SK-N-SH (cell line): ENCODE measurements at places on chromosomes 5 and 9.

- DNase-seq, result no peak
These were observed 212.4 kb downstream of the HSD17B3 start for GRCh38 chr9:96089452-96090085.

- no peak for DNase-seq
These were observed 62.1 kb downstream of the ZSWIM6 start for GRCh38 chr5:61394078-61394704.

- DNase-seq, result no peak
These were observed 599.9 kb downstream of the RAB3C start for GRCh38 chr5:59182760-59183159.

- no peak for DNase-seq
These were observed 31.9 kb downstream of the PALM2AKAP2 start for GRCh38 chr9:109811876-109812275.

GRCh38 chr5:14676320-14676719 lies 11.8 kb downstream of the OTULIN start:
- no peak for DNase-seq

DNA sequence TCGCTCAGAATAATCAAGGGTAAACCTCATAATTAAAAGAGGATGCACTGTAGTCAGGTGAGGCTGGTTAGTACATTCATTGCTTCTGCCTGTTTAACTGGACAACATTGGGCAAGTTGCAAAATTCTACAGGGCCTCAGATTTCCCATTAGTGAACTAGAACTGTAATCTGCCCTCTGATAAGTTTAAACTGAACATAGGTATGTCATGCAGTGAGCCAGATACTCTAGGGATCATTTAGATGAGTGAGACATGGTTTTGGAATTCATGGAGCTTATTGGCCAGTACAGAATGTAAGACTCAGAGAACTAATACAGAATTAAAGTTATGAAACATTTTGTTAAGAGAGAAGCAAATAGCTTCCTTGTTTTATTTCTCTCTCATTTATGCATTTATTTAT lies 35.9 kb downstream of the RNF44 start:
- no peak for DNase-seq

DNA sequence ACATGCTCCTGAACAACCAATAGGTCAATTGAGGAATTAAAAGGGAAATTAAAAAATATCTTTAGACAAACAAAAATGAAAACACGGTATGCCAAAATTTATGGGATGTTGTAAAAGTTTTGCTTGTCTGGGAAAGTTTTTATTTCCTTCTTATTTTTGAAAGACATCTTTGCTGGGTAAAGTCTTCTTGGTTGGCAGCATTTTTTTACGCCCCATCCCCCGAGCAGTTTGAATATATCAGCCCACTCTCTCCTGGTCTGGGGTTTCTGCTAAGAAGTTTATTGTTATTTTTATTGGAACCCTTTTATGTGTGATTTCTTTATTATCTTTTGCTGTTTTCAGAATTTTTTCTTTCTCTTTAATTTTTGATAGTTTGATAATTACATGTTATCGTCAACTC lies 16.3 kb downstream of the XRCC4 start:
- DNase-seq, result no peak

- no peak for DNase-seq
These were observed 59.8 kb downstream of the SH3TC2 start for GRCh38 chr5:149002761-149003689.

DNA sequence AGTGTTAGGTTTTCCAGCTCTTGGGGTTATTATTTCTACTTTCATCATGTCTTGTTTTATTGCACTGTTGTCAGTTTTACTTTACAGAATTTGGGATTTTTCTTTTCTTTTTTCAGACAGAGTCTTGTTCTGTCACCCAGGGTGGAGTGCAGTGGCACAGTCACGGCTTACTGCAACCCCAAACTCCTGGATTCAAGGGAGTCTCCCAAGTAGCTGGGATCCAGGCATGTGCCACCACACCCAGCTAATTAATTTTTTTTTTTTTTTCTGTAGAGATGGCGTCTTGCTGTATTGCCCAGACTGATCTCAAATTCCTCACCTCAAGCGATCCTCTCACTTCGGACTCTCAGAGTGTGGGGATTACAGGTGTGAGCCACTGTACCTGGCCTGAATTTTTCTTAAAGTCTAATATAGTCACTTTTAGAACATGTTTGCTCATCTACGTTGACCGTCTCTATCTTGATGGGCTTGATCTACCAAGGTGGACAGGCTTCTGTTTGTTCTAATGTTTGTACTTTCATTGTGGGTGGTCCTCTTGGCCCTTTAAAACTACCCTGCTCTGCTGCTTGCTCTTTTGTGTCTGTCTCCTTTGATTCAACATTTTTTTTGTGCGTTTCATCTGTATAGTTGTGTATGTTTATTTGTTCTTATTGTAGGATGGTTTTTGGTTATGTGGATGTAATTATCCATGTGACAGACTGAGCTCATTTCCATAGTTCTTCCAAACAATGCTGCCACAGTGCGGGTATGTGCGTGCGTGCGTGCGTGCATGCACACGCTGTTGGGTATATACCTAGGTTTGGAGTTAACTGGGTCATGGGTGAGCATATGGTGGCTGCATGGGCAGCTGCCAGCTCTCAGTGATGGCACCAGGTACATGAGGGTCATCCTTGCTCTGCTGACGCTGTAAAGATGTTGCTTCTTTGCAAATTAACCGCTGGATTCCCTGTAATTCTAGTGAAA lies 18.1 kb downstream of the PRRC2B start:
- no peak for DNase-seq

DNA sequence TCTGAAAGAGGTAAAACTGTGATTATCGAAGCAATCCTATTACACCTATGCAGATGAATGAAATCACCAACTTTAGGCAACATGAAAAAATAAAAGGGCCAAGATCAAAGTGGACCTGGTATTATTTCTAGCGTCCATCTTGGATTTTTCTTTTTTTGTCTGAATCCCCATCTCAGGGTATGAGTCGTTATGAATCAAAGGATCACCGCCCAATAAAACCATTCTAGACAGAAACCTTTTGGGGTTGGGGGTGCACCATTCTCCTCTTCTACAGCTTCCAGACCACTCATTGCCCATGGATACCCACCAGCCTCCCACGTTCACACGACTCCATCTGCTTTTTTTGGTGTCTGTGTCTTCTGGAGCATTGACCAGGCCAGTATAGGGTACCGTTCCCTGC lies 33.4 kb downstream of the MAP1B start:
- no peak for DNase-seq
